Activated CD4-positive, alpha-beta T cell treated with anti-CD3 and anti-CD28 coated beads, Interleukin-2, Interleukin-4, amounts not matched to agents 100 ng/mL and 50 ng/mL, durations not matched to agents 16 hours and 8 hours (primary cell): ENCODE measurements at places on chromosomes 5 and 9.

- no peak for DNase-seq
Observed at GRCh38 chr5:155926766-155927165, 400.2 kb upstream of the SGCD start.

DNA sequence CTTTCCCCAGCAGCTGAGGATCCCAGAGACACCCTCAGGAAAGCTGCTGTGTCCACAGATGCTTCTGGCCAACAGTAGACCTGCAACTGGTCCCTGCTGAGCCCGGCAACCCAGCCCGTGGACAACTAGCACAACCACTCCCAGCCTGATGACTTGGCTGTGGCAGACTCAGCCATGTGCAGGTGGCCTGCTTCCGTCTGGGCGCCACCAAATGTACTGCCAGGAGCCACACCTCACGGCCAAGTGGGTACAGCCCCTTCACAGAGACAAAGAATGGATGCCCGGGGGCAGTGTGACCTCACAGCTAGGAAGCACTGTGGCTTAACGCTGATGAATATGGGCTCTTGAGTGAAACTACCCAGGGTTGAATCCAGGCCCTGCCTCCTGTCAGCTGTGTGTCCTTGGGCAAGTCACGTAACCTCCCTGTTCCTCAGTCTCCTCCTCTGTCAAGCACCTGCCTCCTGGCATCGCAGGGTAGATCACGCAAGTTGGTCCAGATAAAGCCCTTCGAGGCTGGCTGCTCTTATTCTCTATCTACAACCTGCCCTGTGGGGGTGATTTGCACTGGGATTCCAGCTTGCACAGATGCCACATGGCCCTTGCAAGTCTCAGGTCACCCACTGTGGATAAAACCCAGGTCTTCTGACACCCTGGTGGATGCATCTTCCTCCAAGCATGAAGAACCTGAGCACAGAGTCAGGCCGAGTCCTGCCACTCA is 225.0 kb downstream of the PBX3 start:
- no peak for DNase-seq

DNA sequence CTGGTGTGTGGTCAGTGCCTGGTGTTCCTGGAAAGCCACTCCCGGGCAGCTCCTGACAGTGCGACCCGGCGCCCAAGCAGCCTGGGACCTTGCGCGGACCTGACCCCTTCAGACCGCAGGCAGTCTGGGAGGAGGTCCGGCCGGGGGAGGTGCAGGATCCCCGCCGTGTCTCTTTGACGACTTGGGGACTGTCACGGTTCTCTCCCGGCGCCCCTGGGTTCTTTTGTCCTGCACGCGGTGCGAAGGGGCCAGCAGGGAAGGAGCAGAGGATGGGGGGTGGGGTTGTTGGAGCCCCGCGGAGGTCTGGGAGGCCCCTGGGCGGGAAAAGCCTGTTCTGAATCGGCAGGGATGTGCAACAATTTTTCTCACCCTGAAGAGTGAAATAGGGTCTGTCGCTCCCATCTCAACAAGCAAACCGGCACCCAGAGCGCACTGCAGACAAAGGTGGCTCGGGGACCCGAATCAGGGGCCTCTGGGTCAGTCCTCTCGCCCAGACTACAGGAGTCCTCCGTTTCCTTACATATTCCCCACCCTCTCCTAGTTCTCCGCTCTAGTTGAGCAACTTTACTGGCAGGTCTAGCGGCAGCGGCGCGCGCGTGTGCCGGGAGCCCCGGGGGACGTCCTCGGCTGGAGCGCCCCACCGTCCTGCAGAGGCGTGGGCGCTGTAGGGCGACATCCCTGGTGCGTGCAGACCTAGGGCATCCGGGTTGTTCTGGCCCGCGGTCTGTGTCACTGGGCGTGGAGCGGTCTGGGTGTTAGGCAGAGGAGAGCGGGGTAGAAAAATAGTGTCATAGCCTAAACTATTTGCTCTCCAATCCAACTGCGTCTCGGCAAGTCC is 1.2 kb downstream of the VCAN start:
- peak; percentile 11 for DNase-seq

DNA sequence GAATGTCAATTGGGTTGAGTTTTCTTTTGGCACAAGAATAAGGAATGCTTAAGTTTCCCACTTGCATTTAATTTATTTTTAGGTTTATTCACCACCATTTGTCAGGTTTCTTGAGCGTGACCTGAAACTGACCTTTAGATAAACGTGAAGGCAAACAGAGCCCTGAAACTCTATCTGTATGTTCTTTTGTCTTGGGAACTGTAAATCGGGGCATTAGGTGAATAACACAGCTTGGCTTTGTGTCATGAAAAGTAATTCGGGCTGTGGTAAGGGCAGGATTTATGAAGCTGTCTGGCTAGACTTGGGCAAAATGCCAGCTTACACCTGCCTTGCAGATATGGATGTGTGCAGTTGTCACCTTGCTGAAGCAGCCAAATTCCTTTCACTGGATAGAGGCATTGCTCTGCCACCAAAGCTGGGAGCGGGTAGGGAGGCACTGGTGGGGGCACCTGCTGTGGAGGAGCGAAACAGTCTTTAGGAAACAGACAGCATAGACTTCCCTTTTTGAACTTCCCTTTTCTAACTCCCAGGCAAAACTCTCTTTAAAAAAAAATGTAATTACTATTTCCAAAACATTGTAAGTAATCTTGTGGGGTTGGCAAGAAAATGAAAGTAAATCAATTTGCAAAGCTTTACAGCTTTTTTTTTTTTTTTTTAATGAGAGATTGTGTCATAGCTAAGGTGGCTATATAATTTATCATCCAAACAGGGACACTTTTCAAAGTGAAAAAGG is 545.2 kb downstream of the CSNK1G3 start:
- DNase-seq = no peak

DNA sequence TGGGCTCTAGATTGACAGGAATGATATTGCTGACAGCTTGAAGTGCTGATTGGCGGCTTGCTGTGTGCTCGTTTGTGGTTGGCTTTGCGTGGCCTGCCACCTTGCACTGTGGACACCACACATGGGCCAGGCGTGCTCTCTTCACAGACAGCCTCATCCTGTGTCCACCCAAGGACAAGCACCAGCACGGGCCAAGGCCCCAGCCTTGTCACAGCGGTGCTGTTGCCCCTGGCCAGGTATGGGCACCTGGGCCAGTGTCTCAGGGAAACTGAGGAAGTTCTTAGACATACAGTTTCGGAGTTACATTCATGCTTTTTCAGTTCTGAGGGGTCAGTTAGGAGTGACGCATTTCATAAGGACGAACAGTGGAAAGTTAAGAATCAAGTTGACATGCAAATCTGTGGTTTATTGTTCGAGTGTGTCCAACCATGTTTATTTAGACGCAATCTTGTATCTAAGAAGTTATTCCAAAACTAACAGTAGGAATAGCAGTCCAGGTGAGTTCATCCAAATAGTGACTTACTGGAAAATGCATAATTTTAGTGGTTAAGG is 125.9 kb downstream of the EHMT1 start:
- no peak for DNase-seq

DNA sequence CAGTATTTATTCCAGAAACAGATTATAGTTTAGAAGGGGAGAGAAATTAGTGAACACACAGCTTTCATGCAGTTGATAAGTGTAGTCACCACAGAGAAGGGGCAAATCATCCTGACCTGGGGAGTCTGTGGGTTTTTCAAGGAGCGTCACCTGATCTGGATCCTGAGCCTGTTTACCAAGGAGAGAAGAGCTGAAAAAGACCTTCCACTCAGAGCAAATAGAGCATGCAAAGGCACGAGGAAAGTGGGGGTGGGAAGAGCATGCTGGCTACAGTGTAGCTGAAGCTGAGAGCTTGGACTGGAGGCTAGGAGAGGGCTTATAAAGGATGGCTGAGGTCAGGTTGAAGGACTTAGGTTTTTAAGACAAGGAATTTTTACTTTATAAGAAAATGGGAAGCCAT is 30.4 kb downstream of the ACO1 start:
- no peak for DNase-seq

DNA sequence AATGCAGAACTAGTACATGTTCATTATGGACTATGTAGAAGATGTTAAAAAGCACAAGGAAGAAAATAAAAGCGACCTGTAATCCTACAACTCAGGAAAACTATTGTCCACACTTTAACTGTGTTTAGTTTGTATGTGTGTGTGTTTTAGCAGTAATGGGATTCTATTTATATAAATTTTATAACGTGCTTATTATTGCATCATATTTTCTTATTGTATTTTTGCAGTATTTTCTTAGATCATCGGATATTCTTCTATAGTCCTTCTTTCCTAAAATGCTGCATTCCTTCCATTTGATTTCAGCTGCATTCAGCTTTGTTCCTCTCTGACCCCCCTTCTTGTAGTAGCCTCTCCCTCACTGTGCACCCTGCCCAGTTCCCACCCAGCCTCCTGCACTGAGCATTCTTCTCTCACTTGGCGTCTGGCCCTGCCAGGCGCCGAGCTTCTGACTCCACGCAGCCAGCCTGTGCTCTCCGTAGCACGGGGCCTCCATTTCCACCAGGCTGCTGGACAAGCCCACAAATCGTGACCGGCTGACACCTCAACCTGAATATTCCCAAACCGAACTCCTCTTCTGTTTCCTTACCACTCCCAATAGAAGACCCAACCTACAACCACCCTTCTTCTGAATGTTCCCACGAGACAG is 39.9 kb downstream of the MVB12B start:
- DNase-seq = no peak

DNA sequence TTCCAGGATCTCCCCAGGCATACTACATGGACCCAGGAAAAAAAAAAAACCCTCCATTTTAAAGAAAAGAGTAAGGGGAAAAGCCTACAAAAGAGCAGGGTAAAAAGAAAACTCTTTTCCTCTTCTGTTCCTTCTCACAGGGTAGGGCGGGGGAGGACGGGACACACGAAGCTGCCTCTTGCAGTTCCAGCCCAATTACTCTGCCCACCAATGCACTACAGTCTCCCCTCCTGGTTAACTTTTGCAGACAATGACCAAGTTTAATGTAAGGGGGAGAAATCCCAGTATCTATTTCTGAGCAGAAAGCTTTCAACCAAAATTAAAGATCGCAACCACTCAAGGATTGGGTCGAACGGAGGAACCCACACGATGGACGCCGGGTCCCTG is 1.3 kb downstream of the BRD3 start:
- no peak for DNase-seq

- no peak for DNase-seq
Observed at GRCh38 chr5:16924206-16924605, 11.9 kb downstream of the MYO10 start.

DNA sequence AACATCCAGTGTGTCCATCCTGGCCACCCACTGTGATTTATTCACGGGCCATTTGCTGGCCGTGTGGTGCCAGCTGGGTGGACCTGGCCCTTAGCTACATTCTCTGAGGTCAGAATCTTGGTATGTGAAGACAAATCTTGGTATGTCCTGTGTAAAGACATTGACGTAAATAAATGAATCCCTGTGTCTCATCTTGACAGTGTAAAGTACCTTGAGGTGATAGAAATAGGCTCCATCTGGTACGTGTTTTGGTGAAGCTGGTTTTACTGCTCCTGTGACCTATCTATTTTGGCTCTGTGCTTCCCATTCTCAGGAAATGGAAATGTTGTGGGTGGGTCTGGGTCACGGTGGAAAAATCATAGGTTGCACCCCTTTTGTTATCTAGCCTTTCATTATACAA is 245.4 kb upstream of the ANKH start:
- DNase-seq = no peak

- DNase-seq = no peak
Observed at GRCh38 chr5:3336666-3337065, 259.0 kb upstream of the IRX1 start.
